ENCODE measurements at places on chromosomes 12 and 14.

DNA sequence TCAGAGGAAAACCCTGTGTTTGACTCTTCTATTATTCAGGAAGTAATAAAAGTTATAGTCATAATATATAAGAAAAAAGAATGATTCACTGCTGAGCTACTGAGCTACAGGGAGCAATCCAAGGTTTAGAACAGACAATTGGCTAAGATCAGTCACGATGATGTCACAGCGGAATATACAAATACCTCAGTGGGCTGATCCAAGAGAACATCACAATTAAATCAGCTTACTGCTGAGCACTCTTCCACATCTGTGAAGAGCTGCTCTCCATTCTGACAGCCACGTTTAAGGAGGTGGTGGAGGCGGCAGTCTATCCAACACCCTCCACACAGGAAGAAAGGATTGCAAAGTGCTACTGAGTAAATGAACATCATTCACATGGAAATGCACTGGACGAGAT is 271.0 kb downstream of the APAF1 start:
- DNase-seq = no peak

GRCh38 chr12:98591209-98591608 is 2.3 kb upstream of the SLC25A3 start:
- DNase-seq = no peak

- no peak for DNase-seq
Measured at GRCh38 chr12:54024581-54025305, 3.5 kb upstream of the HOXC6 start.

- no peak for DNase-seq
Measured at GRCh38 chr12:105699209-105699608, 368.7 kb downstream of the C12orf75 start.

GRCh38 chr14:35688126-35688826 is 120.8 kb downstream of the RALGAPA1 start:
- DNase-seq = no peak

GRCh38 chr12:6891646-6892001 is 13.0 kb upstream of the LRRC23 start:
- DNase-seq = no peak

DNA sequence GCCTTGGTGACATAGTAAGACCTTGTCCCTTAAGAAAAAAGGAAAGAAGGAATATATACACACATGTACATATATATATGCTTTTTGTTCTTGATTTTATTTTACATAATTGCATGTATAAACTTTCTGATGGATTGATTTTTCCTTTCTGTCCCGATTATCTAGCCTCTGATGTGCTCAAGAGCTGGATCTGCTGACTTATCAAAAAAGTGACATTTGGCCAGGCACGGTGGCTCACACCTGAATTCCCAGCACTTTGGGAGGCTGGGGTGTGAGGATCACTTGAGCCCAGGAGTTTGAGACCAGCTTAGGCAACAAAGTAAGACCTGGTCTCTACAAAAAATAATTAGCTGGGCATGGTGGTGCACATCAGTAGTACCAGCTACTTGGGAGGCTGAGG is 12.0 kb downstream of the SNRNP35 start:
- DNase-seq = no peak

- no peak for DNase-seq
Measured at GRCh38 chr12:89373763-89374572, 21.7 kb upstream of the DUSP6 start.
